ENCODE measurements at places on chromosomes 4 and X.

DNA sequence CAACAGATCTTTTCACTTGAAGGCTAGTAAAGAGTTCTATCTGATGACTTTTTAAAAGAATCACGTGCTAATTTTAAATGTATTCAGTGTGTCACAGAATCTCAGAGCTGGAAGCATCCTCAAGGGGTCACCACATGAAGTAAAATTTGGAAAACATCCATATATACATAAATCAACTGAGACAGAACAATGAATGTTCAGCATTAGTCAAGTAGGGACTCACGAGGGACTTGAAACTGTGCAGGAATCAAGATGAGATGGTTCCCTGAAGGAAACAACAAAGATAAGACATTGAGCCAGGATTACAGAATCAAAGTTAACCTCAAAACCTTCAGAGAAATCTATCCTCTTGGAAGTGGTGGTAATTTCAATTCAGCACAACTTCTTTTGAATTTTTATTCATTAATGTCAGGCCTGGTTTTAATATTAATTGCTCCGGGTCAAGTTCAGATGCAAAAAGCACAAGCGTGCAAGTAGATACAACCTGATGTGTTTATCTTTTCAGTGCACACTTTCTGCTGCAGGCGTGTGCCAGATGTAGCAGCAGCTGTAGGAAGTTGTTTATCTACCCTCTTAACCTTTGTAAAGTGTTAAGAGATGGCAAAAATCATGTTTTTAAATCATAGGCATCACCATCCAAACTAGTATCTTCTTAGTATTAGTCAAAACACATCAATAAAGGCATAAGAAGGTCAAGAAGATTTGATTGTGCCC lies 87.7 kb upstream of the SRD5A3 start:
- no peak for DNase-seq

- no peak for DNase-seq
Measured at GRCh38 chr4:134200811-134201215, 776 bp downstream of the PABPC4L start.

- no peak for DNase-seq
Measured at GRCh38 chrX:139720979-139721378, 13.0 kb upstream of the MCF2 start.

DNA sequence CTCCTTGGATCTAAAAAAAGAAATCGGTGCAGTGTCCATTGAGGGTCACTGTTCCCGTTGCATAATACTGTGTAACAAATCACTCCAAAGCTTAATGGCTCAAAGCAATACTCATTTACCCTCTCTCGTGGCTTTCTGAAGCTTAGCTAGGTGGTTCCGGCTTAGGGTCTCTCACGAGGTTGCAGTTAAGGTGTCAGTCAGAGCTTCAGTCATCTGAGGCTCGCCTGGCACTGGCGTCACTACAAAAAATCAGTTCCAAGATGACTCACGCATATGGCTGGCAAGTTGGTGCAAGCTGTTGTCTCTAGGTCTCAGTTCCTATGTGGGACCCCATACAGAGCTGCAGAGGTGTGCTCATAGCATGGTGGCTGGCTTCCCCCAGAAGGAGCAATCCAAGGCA lies 91.0 kb downstream of the BEND2 start:
- DNase-seq, result no peak

DNA sequence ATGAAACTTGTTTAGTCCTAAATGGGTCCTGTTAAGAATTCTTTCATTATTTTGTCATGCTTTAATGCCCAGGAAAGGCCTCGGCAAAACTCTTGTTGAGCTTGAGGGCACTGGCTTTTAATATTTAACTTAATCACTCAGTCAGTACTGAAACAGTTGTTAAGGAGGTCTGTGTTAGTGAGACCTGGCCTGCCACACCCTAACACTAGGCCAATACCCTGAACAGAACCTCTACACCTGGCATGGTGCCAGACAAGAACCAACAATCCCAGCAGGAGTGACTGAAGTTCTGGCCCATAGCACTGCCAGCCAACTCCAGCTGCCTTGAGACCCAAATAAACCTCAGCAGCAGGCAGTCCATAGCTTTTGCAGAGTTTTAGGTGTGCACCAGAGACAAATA lies 85.7 kb upstream of the ITM2A start:
- no peak for DNase-seq

DNA sequence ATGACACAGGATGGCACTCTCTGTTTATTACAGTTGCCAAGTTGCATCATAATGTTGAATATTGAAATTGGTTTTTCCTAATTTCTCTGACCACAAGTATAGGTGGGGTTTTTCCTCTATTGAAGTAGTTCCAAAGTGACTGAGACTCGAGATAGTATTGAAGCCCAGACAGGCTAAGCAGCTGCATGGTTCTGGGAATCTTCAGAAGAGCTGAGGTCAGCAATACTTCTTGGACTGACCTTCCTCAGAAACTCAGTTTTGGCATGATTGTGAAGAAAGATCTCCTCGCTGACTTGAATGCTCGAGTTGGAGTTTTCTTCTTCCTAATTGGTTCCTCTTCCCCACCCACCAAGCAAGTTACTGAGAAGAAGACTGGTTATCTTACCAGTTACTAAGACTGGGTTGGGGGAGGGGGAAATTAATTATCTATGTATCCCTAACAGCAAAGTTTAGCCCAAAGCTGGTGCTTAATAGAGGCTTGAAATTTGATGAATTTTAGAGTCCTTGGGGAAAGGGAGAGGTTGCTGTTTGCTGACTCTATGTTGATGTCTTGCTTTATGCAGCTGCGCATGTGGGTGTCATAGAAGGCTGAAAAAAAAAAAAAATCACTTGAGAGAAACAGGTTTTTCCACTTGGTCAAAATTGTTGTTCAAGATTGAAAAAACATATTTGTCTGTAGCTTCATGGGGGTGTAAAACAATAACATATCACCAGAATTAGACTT lies 91.1 kb downstream of the P2RY10 start:
- no peak for DNase-seq

GRCh38 chr4:88043001-88043400 lies 35.6 kb downstream of the PKD2 start:
- no peak for DNase-seq

GRCh38 chr4:152195888-152196287 lies 340.0 kb downstream of the FBXW7 start:
- DNase-seq, result no peak

Measured in PC-9 (cell line).